ENCODE measurements at places on chromosomes 7 and 10.

DNA sequence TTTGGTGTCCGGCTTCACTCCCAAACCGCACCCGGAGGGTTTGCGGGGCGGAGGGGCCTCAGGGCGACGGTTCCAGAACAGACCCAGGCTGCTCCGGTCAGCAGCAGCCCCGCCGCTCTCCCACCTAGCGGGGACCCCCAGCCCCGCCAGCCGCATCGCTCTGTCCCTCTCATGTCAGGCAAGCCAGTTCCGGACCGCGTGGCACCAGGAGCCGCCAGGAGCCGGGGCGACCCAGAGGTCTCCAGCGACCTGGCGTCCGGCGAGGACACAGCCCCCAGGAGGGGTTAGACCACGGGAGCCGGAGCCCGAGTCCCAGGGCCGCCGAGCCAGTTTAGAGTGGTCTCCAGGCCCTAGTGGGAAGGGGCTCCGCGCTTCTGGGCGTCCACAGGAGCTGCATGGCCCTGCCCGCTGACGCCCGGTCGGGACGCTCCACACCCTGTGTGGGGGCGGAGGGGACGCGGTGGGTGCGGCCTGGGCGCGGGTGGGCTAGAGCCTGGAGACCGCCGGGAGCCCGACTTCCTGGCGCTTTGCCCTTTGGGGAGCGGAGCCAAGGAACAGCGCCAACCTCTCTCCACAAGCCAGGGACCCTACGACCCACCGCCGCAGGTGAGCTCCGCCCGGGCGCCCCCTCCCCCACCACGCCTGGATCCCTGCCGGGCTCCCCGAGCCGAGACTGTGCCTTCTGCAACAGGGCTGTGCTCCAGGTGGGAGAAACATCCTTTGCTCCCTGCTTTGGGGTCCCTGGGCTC, 43.4 kb downstream of the ZNF117 start:
- no peak for DNase-seq

GRCh38 chr10:19705250-19705649, 111.0 kb upstream of the PLXDC2 start:
- no peak for DNase-seq

GRCh38 chr10:61112771-61113170, 168.8 kb upstream of the RHOBTB1 start:
- DNase-seq = no peak

DNA sequence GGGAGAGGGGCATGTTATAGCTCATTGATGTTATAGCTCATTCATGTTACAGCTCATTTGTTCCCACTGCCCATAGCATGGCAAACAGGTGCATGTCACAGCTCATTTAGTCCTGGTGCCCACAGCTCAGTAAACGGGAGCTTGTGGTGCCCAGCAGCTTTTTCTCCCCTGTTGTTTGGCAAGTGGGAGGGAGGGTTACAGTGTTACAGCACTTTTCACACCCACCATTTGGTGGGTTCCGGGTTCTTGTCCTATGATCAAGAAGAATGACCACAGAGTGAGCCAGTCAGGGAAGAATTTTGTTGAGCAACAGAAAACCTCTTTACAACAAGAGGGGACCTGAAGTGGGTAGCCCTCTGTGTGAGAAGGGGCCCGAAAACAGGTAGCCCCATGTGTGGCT, 162.8 kb upstream of the CSTF2T start:
- no peak for DNase-seq

- DNase-seq = no peak
Measured at GRCh38 chr10:34280599-34281374, 534.3 kb downstream of the PARD3 start.

- no peak for DNase-seq
Measured at GRCh38 chr10:57917019-57917418, 350.7 kb downstream of the IPMK start.

- no peak for DNase-seq
Measured at GRCh38 chr7:264541-265191, 25.3 kb upstream of the FOXL3 start.

- DNase-seq = no peak
Measured at GRCh38 chr10:6045878-6046772, 16.0 kb downstream of the IL2RA start.

DNA sequence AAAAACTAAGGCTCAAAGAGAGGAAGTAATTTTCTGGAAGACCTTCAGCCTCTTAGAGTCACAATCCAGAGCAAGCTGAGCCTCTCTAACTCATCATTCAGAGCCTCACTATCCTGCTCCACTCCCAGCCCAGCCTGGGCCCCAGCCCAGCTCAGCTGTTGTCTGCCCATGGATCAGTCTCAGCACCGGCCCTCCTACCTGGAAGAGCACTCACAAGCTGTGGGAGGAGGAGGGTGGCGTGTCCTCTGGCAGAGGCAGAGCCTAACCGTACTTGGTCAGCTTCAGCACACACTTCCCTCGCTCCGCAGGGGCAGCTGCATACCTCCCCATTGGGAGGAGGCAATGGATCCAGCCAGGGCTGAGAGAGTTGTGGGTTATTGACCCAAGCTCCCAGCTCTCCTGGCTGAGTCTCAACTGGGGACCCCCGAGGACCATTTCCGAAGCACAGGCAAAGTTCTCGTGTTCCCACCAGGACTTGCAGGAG, 66.7 kb upstream of the GPR26 start:
- no peak for DNase-seq

- DNase-seq = no peak
Measured at GRCh38 chr10:80498833-80499741, 38.6 kb upstream of the SH2D4B start.

DNA sequence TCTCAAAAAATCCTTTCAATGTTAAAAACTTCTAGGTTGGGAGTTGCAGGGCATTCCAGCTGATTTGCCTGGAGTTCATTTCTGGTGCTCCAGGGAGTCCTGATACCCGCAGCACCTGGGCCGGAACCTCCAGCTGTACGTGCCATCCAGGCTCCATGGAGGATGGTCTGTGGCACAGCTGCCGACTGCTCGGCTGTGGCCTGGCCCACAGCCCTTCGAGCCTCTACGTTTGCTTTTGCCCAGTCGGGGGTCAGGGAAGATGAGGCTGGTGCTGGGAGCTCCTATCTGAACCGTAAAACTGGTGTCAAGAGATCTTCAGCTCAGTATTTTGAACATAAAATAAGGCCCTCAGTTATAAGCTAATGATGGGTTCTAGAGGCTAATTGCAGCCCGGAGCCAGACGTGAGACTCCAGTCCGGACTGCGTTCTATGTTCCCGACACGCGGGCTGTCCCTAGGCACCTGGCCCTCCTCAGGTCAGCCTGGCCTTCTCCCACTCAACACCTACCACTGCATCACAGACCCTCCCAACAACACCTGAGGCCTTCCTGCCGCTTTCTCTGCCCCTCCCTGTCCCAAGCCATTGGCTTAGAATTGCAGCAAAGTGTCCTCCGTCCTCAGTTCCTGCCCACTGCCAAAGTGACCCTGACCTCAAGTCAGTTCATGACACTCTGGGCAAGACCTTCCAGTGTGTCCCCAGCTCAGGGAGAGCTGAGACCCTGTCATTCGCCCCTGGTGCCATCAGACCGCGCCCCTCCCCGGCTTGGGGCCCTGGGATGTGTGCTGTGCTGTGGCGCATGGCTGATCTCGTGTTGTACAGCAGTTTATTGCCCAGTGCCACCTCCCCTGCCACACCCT, 64.2 kb upstream of the DNAJB6 start:
- no peak for DNase-seq

GRCh38 chr7:133770863-133771492, 356.2 kb upstream of the LRGUK start:
- no peak for DNase-seq

DNA sequence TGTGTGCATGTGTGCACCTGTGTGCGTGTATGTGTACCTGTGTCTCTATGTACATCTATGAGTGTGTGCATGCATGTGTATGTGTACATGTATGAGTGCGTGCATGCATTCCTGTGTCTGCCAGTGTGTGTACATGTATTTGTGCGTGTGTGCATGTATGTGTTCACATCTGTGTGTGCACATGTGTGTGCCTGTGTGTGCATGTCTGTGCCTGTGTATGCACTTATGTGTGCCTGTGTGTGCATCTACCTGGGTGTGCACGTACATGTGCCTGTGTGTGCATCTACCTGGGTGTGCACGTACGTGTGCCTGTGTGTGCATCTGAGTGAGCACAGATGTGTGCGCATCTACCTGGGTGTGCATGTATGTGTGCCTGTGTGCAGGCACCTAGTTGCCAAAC, 102.2 kb upstream of the DIP2C start:
- DNase-seq = no peak

DNA sequence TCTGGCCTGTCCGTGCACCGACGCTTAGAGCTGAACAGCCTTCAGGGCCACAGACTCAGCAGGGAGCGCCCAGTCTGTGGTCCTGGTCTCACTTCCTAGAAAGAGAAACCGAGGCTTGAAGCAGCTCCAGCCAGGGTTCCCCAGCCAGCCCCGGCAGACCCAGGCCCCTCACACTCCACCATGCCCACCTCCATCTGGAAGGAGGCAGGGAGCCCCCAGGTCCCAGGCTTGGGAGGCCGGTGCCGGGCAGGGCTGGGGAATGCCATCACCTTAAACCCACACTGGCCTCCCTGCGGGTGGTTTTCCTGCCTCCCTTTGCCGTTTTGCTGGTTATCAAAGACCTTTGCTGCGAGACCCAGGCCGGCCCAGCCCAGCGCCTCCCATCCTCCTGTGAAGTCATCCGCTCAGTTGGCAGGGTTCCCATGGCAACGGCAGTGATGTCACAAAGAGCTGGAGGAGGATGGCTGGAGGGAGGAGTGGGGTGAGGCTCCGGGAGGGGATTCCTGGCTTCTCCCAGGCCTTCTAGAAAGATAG, 24.0 kb downstream of the ELFN1 start:
- DNase-seq = no peak

DNA sequence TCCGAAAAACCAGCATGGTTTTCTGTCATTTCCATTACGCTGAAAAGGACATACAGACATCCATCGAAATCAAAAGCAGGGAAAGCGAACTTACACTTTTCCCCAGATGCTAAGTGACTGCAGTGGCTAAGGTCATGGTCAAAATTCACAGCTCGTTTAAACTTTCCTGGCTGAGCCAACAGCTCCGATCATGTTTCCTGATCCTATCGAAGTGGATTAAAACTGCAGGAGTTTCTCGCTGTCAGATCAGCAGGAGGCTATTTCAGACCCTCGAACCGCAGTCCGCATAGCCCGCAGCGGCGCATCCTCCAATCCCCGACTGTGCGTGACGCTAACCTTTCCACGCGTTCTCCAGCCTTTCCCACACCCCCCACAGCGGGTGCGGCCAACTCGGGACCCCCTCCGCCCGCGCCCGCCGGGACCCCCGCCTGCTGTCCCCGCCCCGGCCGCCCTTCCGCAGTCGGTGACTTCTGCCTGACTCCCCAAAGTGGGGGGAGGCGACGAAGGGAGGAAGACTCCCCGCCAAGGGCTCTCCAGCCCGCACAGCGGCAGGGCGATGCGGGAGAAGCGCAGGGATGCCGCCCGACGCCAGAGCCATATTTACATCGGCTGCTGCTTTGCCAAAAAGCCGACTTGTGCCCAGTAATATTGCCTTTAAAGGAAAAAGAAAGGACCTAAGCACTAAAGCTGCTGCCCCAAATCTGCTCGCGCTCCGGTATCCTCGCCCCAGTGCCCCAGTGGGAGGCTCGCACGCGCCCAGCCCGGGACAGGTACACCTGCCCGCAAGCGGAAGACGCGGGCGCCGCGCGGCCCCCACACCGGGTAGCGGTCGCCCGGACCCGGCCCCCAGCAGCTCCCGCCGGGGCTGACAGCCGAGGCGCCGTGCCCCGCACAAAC, 1.2 kb downstream of the PIP4K2A start:
- peak; percentile 11 for DNase-seq

GRCh38 chr7:32227746-32228145, 157.5 kb upstream of the PDE1C start:
- no peak for DNase-seq

- DNase-seq = peak; percentile 99
Measured at GRCh38 chr10:110919349-110919931, at the start of gene SHOC2. TSS of gene SHOC2 (plus strand) at chr10:110919604. CDS start at chr10:110964359, 44,755 bp downstream.

DNA sequence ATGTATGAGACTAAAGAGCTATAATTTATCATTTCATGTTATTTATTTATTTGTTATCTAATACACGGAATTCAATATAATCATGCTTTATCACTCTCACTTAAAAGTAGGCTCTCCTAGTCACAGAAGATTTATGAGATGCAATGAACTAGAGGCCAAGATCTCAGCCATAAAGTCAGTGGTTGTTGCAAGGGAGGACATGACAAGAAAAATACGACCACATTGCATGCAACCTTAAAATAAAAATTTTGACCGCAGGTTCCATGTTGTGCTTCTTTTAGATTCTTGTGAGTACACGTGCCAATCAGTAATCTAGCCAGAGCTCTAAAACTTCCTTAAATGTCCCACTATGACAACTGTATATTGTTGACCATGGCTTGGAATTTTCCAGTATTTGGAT, 75.9 kb upstream of the SP8 start:
- DNase-seq = no peak

- no peak for DNase-seq
Measured at GRCh38 chr7:6307762-6308161, 35.3 kb upstream of the CYTH3 start.

- DNase-seq = no peak
Measured at GRCh38 chr10:125337510-125337909, 177.1 kb upstream of the CTBP2 start.

DNA sequence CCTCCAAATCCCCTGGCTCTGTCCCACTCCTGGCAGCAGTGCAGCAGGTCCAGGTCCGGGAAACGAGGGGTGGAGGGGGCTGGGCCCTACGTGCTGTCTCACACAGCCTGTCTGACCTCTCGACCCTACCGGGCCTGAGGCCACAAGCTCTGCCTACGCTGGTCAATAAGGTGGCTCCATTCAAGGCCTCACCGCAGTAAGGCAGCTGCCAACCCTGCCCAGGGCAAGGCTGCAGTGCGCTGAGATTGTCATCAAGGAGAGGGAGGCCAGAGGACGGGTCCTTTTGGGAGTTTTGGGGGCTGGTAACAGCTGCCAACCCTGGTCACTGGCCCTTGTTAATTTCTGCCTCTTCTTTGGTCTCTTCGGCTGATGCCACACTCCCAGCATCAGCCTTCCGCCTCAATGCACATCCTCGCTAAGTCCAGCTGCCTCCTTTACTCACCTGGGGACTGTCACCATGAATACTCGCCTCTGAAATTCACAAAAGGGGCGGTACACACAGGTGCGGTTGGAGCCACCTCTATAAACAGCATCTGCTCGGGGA, 3.5 kb downstream of the EPO start:
- DNase-seq = no peak

DNA sequence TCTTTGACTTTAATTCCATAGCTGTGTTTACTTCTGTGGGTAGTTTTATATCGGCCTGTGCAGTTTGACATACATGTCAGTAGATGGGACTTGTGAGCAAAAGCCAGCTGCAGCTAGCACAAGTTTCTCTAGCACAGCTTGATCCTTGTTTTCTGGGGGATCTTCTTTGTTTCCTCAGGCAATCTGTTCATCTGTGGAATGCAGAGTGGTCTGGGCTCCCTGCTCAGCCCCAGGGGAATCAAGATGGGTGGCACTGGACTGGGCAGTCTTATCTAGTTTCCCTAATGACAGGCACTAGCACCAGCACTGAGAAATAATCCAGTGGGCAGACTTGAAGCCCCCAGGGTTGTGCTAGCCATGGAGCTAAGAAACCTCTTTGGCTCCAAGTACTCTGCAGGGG, 40.8 kb downstream of the CYP2C19 start:
- DNase-seq = no peak

DNA sequence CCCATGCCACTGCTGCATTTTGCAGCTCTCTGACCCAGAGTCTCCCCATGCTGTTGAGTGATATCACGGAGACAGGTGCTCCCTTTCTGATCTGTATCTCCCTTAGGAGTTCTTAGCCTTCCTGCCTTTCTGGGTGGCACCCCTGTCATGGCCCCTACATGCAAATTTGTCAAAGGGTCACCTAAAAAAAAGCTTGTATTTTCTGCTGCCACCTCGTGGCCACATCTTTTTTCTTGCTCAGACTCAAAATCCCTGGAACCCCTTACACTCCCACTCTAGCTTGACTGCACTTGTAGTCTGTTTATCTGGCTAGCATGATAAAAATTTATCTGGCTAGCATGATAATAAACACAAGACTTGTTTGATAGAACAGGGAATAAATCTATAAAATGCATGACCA, 809.1 kb downstream of the SORCS1 start:
- no peak for DNase-seq

Data from stimulated activated CD8-positive, alpha-beta memory T cell treated with anti-CD3 and anti-CD28 coated beads, Interleukin-15, amount 100 ng/mL, for 4 hours (primary cell).